Thymus (tissue), 14 donors: ENCODE measurements at places on chromosomes 16 and 17.
A peak's percentile ranks its signal among the peaks of the same experiment; 100 is the strongest.

DNA sequence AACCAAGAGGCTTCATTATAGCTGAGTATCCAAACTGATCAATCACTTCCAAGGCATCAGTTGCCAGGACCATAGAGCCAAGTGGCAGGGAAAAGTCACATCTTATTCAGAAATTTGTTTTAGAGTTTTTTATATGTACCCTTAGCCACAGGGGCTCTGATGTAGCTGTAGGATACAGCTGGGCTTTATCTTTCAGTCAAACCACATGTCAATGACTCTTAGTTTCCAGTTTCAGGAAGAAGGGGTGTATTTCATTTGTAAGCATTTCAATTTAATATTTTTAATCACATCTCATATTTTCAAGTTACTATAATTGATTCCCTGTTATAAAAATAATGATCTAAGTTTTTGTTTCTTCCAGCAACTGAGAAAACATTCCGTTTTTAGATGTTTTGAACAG, 2.9 kb upstream of the FLCN start:
- no peak for DNase-seq

- DNase-seq, result no peak
These were observed 290.4 kb upstream of the DYNLRB2 start for GRCh38 chr16:80250381-80250780.

GRCh38 chr17:72875361-72875760, 217.1 kb downstream of the SLC39A11 start:
- no peak for DNase-seq

DNA sequence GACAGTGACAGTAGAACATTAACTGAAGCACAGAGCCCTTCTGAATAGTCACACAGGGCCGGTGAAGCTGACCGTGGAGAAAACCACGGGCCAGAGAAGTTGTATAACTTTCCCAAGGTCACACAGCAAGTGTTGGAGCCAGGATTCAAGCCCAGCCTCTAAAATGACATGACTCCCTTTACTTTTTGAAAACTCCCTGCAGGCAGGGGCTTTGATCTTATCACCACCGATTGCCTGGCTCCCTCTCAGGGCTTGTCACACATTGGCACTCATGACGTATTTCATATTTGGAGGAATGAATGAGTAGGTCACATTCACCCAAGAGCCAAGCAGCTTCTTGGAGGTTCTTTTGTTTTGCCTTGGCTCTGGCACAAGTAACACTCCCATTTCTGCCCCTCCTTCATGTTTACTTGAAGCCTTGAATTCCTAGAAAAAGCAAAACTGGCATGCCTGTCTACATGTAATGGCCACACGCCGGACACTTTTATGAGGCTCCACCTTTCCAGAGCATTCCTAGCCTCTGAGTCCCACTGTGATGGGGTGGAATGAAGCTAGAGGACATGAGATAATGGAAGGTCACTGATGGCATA, 13.3 kb upstream of the RBBP6 start:
- no peak for DNase-seq

DNA sequence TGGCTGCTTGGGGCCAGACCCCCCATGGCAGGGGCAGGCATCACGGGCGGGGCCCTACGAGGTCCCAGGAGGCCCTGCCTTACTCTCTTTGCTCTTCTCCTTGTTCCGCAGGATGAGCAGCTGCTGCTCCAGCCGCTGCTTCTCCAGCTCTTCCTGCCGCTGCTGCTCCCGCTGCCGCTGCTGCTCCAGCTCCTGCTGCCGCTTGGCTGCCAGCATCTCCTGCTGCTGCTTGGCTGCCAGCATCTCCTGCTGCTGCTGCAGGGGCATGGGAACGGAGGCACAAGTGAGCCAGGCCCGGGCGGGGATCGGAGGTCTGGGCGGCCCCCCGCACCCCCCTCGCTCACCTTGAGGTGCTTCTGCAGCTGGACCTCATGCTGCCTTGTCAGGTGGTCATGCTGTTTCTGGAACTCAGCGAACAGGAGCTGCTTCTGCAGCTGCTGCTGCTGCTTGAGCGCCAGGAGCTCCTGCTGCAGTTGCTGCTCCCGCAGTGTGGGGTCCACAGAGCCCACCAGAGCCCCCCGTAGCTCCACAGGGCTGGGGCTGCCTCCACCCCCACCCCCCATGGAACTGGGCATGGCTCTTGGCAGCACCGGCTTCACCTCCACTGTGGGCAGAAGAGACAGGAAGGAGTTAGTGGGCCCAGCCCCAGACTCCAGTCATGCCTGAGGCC, 22.8 kb downstream of the G6PC3 start:
- DNase-seq, result no peak

GRCh38 chr17:15366026-15366425, 24.6 kb upstream of the TEKT3 start:
- DNase-seq, result no peak

DNA sequence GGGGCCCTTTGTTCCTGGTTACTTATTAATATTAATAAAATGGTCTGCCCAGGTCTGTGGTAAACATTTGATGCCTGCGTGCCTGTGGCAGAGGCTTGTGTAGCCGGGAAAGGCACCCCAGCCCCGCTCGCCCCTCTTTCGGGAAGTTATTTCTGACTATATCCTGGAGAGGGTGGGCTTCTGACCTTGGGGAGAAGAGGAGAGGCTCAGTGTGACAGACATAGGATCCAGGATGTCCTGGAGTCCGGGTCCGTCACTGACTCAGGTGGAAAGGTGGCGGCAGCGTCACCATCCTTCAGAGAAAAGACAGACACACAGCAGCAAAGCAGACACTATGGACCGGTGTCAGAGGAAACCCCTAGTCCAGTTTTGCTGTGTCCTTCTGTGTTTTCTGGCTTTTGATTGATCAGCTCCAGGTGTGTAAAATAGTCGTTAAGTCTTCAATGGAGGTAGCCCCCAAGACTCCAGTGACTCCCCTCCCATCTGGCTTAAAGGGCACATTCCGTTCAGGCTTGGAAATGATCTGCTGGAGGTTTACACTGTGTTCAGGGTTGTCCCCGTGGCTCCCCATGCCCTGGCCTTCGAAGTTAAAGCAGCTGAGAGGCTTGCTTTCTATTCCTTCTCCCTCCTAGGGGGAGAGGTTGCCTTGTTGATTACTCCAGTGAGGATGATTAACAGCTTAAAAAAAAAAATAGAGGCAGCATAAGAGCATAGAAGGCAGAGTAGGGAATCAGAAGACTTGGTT, 81.6 kb downstream of the CCDC182 start:
- no peak for DNase-seq

DNA sequence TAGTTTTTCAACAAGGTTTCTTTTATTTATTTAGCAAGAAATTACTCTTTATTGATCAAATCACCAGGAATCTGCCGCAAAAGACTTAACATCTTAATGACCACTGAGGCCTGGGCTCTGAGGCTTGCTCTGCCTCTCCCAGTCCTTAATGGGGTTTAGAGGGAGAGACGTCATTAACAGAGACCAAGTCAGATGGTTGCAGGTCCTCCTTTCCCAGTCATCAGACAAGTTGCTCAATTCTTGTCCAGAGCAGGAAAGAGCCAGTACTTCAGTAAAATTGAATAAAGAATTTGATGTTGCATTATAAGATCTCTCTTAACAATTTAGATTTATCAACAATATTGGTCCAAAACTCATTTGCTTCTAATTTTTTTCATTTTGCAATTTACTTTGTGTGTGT, 2.0 kb downstream of the SEPHS2 start:
- DNase-seq, result no peak

DNA sequence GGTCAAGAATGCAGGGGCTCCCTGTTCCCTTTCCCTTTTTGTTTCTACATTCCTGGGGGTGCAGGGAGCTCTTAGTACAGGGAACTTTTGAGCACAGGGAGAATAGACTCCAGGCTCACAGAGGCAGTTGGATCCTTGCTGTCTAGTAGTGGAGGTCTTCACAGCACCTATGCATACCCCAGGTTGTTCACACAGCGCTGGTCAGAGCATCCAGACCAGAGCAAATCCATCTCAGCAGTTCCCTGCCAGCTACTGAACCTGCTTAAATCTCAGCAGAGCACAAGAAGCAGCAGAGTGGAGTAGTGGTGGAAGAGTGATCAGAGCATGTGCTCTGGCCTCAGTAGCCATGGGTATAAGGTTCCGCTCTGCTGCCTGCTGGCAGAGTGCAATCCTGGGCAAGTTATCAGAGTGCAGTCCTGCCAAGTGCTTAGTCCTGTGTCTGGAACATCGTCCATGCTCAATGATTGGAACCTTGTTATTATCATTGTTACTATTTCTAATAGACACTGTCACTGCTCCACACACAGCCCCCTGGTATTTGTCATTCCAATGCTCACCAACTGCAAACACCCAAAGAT, 220.4 kb downstream of the CBLN1 start:
- no peak for DNase-seq

DNA sequence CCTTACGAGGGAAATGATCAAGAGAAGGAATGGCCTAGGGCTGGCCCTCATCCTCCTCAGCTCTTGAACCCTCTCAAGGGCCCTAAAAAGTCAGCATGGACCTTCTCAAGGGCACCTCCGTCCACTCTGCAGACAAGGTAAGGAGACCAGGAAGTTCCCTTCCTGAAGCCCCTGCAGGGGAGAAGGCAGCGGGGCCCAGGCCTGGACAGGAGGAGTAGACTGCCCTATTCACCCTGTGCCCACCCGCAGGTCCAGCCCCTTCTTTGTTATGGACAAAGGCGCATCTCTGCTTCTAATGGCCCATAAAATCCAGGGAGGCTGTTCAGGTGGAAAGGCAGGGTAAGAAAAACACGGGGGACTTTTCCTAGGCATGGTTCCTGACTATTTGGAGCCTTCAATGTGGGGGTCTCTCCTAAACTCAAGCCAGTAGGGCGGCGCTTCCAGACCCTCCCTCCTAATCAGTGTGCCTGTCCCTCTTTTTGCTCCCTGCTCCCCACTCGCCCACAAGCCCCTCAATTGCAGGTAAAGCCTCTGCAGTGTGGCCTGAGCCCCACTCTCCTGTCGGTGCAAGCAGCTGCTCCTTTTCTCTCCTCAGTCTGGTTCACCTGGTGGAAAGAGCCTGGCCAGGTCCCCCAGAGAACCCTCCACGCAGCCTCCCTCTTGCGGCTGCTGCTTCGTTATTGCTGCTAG, 28.2 kb downstream of the AXIN2 start:
- DNase-seq, result no peak

- no peak for DNase-seq
These were observed 136.6 kb upstream of the WSB1 start for GRCh38 chr17:27157297-27157696.

- DNase-seq, result no peak
These were observed 9.5 kb downstream of the STX4 start for GRCh38 chr16:31042866-31043265.

GRCh38 chr17:77033892-77034404, 106.8 kb upstream of the SEC14L1 start:
- DNase-seq, result no peak

- DNase-seq, result no peak
These were observed 17.5 kb downstream of the EMC8 start for GRCh38 chr16:85781695-85782370.

GRCh38 chr16:75079346-75079926, 37.1 kb downstream of the LDHD start:
- no peak for DNase-seq

GRCh38 chr16:78091419-78091818, 8.0 kb upstream of the WWOX start:
- DNase-seq, result no peak

DNA sequence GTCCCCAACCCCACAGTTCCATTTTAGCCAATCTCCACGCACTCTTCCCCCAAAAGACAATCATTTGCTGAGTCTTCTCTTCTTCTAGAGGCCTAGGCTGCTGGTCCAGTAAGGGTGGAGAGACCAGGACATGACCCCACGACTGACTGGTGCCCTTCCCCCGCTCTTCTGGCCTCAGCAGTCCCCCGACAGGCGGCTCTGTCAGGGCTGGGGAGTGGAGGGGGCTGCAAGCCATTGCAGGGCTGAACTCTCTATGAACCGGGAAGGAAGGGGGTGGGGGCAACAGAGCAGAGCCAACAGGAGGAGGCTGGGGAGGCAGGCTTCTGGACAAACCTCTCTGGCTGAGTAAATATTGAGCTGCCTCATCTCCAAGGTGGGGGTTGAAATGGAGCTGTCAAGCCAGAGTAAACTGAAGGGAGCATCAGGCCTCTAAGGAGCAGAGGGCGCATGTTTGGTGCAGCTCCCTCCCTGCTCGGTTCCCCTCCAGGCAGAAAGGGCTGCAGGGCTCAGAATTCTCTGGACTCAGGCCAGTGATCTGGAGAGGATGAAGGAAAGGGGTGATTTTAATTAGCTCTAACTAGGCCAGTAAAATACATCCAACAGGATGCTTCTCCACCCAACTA, 8.7 kb downstream of the HOXB1 start:
- DNase-seq, result no peak

- DNase-seq, result no peak
These were observed 22.3 kb downstream of the GJC1 start for GRCh38 chr17:44807817-44808155.

DNA sequence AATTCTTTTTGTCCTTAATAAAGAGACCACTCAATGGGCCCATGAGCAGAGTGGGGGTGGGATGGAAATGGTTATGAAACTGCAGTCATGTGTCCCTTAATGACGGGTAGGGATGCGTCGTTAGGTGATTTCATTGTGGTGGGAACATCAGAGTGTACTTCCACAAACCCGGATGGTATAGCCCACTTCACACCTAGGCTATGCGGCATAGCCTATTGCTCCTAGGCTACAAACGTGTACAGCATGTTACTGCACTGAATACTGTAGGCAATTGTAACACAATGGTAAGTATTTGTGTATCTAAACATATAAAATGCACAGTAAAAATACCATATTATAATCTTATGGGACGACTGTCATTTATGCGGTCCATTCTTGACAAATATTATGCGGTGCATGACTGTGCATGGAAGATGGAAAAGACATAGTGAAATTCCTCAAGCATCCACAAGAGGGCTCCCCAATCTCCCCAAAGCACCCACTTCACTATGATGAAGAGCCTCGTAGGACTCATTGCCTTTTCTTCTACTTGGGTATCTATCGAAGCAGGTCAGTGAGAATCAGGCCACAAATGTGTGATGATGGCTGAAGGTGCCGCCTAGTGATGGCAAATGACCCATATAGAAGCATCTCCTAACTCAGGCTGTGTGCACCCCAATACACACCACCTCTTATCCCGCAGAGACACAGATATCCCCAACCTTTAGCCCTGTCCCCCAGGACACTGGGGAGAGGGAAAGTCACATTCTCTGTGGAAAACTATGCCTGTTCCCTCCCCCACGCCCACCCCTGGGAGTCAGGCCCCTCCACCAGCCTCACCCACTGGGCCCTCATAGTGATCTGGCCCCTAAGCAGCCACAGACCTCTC, 43.5 kb downstream of the TBX21 start:
- DNase-seq, result peak; percentile 10
